ENCODE measurements at places on chromosomes 3 and 15. TPM values are rescaled to one million over a fixed set of nuclear protein-coding genes. Genes with fewer than 3 reads are reported as not detected.

- H3K4me1 ChIP-seq: peaks cover 30% of the 10 kb centered on the region
- no peaks in the 10 kb centered on the region for H3K27me3 ChIP-seq
- no peaks in the 10 kb centered on the region for H3K36me3 ChIP-seq
- DNase-seq: no peak
- no peak overlapping the region for H3K27ac ChIP-seq
- H3K4me3 ChIP-seq: no peak overlapping the region
Measured at GRCh38 chr3:148873270-148873927, 8.3 kb downstream of the CPA3 start.

DNA sequence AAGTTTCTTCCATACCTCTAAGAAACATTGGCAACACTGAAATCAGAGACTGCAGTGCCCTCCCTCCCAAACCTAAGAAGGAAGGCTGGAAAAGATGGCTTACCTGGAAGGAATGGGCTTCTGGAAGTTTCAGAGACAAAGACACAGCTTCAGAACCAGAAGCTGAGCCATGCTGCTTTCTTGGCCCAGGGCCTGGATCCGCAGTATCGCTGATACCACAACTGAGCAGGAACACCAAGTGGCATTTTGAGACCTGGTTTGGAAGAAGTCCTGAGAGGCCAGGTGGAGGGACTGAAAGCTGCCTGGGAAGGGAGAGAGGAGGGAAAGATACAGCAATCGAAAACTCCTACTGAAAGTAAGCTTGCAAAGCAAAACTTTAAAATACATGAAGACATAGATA lies 19.8 kb downstream of the GPR160 start:
- no peaks in the 10 kb centered on the region for H3K4me1 ChIP-seq
- H3K36me3 ChIP-seq: no peaks in the 10 kb centered on the region
- no peak overlapping the region for H3K27ac ChIP-seq
- no peaks in the 10 kb centered on the region for H3K27me3 ChIP-seq

DNA sequence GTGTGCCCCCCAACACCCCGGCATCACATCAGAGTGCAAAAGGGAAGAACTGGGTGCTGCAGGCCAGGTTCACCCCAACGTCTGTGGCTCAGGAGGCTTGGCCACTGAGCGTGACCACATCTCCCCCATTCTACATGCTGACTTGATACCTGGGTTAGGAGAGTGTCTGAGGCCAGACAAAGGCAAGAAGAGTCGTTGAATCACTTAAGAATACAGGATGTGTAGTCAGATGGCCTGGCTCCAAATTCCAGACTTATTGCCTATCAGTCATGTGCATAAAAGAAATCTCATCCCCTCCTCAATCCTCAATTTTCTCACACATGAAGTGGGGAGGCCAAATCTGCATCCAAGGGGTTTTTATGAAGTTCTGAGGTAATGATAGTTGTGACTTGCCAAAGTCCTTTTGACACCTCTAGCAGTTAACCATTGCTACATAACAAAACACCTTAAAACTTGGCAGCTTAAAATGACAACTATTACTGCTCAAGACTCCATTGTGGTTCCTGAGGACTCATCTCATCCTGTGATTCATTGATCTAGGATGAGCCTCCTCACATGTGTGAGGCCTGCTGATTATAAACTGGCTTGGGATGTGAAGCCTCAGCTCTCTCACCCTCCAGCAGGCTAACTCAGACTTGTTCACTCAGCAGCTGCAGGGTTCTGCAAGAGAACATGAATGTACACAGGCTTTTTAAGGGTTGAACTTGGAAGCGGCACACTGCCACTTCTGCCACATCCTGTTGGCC lies 138.8 kb upstream of the TLE3 start:
- H3K36me3 ChIP-seq: peaks cover 8% of the 10 kb centered on the region
- no peak overlapping the region for H3K27ac ChIP-seq
- H3K27me3 ChIP-seq: peaks cover 7% of the 10 kb centered on the region

- no peak overlapping the region for H3K27ac ChIP-seq
- no peaks in the 10 kb centered on the region for H3K4me1 ChIP-seq
- H3K4me3 ChIP-seq: no peak overlapping the region
- no peaks in the 10 kb centered on the region for H3K36me3 ChIP-seq
Measured at GRCh38 chr3:184039414-184039813, 7.9 kb downstream of the HTR3D start.

GRCh38 chr3:8223766-8224165 lies 277.9 kb upstream of the LMCD1 start:
- no peak for DNase-seq
- H3K36me3 ChIP-seq: no peaks in the 10 kb centered on the region
- no peak overlapping the region for H3K4me3 ChIP-seq
- no peak overlapping the region for H3K27ac ChIP-seq
- no peaks in the 10 kb centered on the region for H3K27me3 ChIP-seq

DNA sequence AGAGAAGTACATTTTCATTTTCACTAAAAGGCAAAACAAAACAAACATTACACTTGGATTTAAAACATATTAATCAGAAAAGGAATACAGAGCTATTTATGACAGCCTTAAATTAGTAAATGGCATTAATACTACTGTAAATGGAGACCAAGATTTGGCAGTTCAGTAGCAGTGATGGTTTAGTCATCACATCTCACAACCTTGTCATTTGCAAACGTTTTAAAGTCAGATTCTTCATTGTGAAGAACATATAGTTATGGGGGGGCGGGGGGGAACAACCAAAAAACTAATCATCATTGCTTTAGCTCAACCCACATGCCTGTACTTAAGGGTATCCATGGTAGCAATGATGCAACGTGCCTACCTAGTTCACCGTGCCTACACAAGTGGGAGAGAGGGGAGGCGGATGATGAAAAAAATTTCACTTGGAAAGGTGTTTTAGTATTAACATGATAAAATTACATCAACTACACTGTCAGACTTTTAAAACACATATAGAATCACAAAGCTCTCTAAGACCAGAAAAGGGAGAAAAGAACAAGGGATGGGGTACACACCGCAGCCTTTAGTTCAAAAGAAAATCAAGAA lies 40.1 kb downstream of the DLG1 start:
- peaks cover 5% of the 10 kb centered on the region for H3K36me3 ChIP-seq
- no peak overlapping the region for H3K27ac ChIP-seq
- peaks cover 16% of the 10 kb centered on the region for H3K4me1 ChIP-seq
- H3K27me3 ChIP-seq: no peaks in the 10 kb centered on the region
- DNase-seq: no peak

DNA sequence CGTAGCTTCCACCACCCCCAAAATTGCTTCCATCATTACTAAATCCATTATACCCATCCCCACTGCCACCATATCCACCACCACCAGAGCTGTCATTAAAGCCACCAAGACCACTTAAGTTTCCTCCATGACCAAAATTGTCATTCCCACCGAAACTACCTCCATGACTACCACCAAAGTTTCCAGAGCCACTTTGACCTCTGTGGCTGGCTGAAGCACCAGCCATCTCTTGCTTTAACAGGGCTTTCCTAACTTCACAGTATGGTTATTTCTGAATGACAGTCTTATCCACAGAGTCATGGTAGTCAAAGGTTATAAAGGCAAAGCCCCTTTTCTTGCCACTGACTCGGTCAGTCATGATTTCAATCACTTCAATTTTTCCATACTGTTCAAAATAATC lies 24.3 kb upstream of the DENND4A start:
- H3K36me3 ChIP-seq: peaks cover 3% of the 10 kb centered on the region
- no peak overlapping the region for H3K4me3 ChIP-seq
- no peak for DNase-seq
- H3K27ac ChIP-seq: no peak overlapping the region
- H3K4me1 ChIP-seq: peaks cover 1% of the 10 kb centered on the region

GRCh38 chr3:38317192-38317759 lies 29.3 kb upstream of the XYLB start:
- no peak overlapping the region for H3K27ac ChIP-seq
- no peaks in the 10 kb centered on the region for H3K27me3 ChIP-seq
- H3K4me1 ChIP-seq: no peaks in the 10 kb centered on the region

GRCh38 chr3:150256318-150256717 lies 151.8 kb upstream of the TSC22D2 start:
- no peak for DNase-seq
- H3K4me3 ChIP-seq: no peak overlapping the region
- peaks cover 28% of the 10 kb centered on the region for H3K4me1 ChIP-seq
- no peaks in the 10 kb centered on the region for H3K27me3 ChIP-seq
- H3K27ac ChIP-seq: peak overlapping the region; percentile 48

- peaks cover 99% of the 10 kb centered on the region for H3K27me3 ChIP-seq
- no peak overlapping the region for H3K27ac ChIP-seq
- DNase-seq: no peak
- H3K4me1 ChIP-seq: no peaks in the 10 kb centered on the region
- H3K4me3 ChIP-seq: no peak overlapping the region
- H3K36me3 ChIP-seq: no peaks in the 10 kb centered on the region
Measured at GRCh38 chr3:147385059-147386012, 21.0 kb downstream of the ZIC4 start.

DNA sequence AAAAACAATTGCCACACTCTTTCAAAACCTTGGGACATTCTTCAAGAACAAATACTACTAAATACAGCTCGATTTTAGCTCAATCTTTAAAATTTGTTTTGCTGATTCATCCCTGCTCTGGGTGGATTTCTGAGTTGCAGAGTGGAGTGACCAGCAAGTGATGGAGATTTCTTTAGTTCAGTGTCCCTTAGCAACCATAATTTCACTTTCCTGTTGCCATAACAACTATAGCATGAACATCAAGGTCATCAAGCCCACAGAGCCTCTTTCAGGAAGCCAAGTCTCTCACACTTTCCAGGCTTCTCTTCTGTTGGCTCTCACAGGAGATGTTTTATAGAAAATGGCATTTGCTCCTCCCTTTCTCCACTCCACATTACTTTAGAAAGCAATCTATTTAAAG lies 597.2 kb upstream of the ADAMTS9 start:
- no peak overlapping the region for H3K4me3 ChIP-seq
- H3K27me3 ChIP-seq: peaks cover 23% of the 10 kb centered on the region
- H3K27ac ChIP-seq: no peak overlapping the region
- H3K36me3 ChIP-seq: no peaks in the 10 kb centered on the region
- no peak for DNase-seq
- H3K4me1 ChIP-seq: peaks cover 12% of the 10 kb centered on the region

- peaks cover 7% of the 10 kb centered on the region for H3K27me3 ChIP-seq
- no peak overlapping the region for H3K4me3 ChIP-seq
- H3K27ac ChIP-seq: peak overlapping the region; percentile 37
- no peaks in the 10 kb centered on the region for H3K36me3 ChIP-seq
- DNase-seq: no peak
Measured at GRCh38 chr3:183584914-183585280, 29.4 kb upstream of the KLHL6 start.

- DNase-seq: no peak
- no peaks in the 10 kb centered on the region for H3K36me3 ChIP-seq
- H3K4me3 ChIP-seq: no peak overlapping the region
- H3K27me3 ChIP-seq: peaks cover 24% of the 10 kb centered on the region
- H3K27ac ChIP-seq: no peak overlapping the region
Measured at GRCh38 chr3:122932251-122932967, 95.2 kb downstream of the SEMA5B start.

DNA sequence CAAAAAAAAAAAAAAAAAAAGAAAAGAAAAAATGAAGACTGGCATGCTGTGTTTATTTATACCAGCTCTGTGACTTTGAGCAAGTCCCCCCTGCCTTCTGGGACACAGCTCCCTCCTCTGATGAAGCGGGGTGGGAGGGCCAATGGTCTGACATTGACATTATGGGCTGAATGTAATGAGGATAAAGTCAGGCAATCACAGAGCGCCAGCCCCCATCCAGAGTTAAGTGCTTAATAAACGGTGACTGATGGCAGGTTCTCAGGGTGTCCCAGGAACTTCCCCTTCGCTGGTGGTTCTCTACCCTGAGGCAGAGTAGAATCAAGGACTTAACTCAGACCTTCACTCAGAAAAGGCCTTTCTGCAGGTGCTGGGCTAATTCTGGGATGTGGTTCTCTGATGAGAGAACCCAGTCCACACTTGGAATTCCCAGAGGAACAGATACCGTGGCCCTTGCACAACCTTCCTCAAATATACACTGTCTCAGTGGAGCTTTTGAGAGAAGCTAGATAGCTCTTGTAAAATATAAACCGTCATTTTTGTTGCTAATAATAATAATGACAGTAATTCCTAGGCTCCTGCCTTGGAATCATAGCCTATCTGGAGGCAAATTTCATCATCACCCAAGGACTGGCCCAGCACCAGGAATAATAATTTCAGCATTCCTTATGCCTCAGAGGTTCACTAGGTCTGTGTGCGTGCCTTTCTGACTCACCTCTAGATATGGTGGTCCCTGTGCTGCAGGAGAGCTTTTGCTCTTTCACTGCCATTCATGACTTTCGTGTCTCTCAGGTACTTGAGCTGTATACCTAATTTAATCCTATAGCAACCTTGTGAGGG lies 115.8 kb downstream of the RPLP1 start:
- no peaks in the 10 kb centered on the region for H3K4me1 ChIP-seq
- H3K4me3 ChIP-seq: no peak overlapping the region
- no peak for DNase-seq
- H3K36me3 ChIP-seq: no peaks in the 10 kb centered on the region

DNA sequence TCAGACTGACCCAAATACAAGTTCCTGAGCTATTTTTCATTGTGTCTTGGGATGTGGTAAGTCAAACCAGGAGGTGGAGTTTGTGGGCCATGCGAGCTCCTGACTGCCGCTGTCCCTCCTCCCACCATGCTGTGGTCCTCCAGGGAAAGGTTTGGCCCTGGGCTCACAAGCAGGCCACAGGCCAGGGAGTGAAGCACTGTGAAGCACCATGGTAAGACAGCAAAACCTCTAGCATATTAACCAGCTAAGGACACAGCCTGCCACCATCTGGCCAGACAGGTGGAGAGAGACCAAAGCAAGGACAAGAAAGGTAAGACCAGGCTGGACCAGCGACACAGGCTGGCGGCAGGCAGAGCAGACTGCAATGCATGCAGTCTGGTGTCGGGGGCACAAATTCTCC lies 15.3 kb downstream of the RAB43 start:
- DNase-seq: no peak
- no peaks in the 10 kb centered on the region for H3K27me3 ChIP-seq
- H3K4me1 ChIP-seq: peaks cover 5% of the 10 kb centered on the region
- H3K4me3 ChIP-seq: no peak overlapping the region
- H3K27ac ChIP-seq: no peak overlapping the region
- peaks cover 5% of the 10 kb centered on the region for H3K36me3 ChIP-seq

DNA sequence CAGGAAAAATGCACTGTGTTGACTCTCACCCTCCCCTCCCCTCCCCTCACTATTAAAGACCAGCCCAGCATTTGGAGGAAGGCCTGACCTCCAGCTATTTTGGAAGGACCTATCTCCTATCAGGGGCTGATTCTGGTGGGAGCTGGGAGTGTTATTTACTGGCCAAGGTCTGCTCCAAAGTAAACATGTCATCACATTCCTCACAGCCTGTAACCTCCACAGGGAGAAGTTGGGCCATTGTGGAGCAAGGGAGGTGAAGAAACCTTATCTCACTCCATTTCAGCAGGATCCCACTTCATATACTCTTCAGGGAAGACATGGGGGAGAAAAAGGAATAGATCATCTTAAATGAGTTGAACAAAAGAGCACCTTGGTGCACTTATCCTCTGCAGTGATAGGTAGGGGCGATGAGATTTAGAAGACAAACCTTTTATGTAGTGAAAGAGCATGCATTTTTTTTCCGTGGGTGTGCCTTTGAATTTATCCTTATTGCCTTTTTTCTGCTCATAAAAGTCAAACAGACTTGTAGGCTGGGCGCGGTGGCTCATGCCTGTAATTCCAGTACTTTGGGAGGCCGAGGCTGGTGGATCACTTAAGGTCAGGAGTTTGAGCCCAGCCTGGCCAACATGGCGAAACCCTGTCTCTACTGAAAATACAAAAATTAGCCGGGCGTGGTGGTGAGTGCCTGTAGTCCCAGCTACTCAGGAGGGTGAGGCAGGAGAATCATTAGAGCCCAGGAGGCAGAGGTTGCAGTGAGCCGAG lies 15.6 kb upstream of the FLNB start:
- H3K36me3 ChIP-seq: no peaks in the 10 kb centered on the region
- H3K4me1 ChIP-seq: peaks cover 13% of the 10 kb centered on the region
- no peak overlapping the region for H3K4me3 ChIP-seq
- peak overlapping the region; percentile 75 for H3K27ac ChIP-seq
- H3K27me3 ChIP-seq: no peaks in the 10 kb centered on the region

TRIP4 gene
- 22.7 TPM for total RNA-seq

GOLGA8K gene
- 0.95 TPM for total RNA-seq

PCLAF gene
- total RNA-seq: 16.6 TPM

CPN2 gene
- not detected for total RNA-seq

MORC1 gene
- 0.18 TPM for total RNA-seq

ITGB5 gene
- 64.7 TPM for total RNA-seq
